ENCODE measurements at places on chromosomes 4 and X. TPM values are rescaled to one million over a fixed set of nuclear protein-coding genes. Genes with fewer than 3 reads are reported as not detected.

Gene USP51
- 5.8 TPM for total RNA-seq

- no peak for DNase-seq
- H3K27ac ChIP-seq: no peak overlapping the region
- no peaks in the 10 kb centered on the region for H3K27me3 ChIP-seq
- no peaks in the 10 kb centered on the region for H3K36me3 ChIP-seq
- H3K4me1 ChIP-seq: peaks cover 3% of the 10 kb centered on the region
These were observed 59.3 kb downstream of the IRF2 start for GRCh38 chr4:184415071-184415470.

- H3K4me1 ChIP-seq: no peaks in the 10 kb centered on the region
- H3K27me3 ChIP-seq: no peaks in the 10 kb centered on the region
- H3K4me3 ChIP-seq: no peak overlapping the region
- H3K36me3 ChIP-seq: no peaks in the 10 kb centered on the region
These were observed 116.2 kb downstream of the GATB start for GRCh38 chr4:151644622-151645021.

GRCh38 chr4:16754104-16754503 is 144.3 kb downstream of the LDB2 start:
- no peaks in the 10 kb centered on the region for H3K27me3 ChIP-seq
- no peak for DNase-seq
- H3K4me3 ChIP-seq: no peak overlapping the region
- no peaks in the 10 kb centered on the region for H3K36me3 ChIP-seq
- no peaks in the 10 kb centered on the region for H3K4me1 ChIP-seq

Data from hepatocyte (in vitro differentiated cells).